Fibroblast of the conjunctiva (primary cell): ENCODE measurements at places on chromosomes 2 and 18.
A peak's percentile ranks its signal among the peaks of the same experiment; 100 is the strongest.

GRCh38 chr2:204491528-204491927 is 53.7 kb upstream of the PARD3B start:
- peak; percentile 21 for DNase-seq

DNA sequence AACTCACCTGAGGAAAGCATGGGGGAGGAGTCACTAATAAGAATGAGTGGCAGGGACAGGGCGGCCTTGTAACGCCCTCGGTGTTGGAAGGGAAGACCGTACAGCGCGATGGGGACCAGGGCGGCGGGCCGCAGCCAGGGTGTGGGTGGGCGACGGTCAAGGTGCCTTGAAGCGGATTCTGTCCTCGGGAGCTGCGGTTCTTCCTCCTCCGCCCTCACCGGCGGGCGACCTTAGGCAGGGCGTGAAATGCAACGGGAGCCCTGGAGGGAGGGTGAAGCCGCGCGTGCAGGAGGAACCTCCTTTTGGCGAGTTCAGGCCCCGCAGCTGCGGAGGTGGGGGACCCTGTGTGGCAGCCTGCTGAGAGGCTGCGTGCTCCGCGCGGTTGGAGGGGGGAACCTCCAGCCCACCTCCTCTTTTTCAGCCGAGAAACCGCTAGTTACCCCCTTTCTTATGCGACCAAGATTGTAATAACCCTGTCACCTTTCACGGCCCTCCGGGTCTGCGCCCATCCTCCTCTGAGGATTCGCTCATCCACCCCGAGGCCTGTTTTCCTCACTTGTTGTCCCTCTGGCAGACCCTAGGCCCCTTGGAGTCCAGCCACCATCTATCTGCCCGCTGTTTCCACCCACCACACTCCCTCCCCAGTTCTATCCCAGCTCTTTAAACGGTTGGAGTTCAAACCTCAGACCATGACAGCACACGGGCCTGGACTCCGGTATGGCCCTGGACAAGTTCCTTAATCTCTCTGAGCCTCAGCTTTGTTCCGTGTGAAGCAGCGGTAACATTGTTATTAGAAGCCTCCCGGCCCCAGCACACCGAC is 823 bp upstream of the RNU2-63P start:
- DNase-seq, result peak; percentile 16

DNA sequence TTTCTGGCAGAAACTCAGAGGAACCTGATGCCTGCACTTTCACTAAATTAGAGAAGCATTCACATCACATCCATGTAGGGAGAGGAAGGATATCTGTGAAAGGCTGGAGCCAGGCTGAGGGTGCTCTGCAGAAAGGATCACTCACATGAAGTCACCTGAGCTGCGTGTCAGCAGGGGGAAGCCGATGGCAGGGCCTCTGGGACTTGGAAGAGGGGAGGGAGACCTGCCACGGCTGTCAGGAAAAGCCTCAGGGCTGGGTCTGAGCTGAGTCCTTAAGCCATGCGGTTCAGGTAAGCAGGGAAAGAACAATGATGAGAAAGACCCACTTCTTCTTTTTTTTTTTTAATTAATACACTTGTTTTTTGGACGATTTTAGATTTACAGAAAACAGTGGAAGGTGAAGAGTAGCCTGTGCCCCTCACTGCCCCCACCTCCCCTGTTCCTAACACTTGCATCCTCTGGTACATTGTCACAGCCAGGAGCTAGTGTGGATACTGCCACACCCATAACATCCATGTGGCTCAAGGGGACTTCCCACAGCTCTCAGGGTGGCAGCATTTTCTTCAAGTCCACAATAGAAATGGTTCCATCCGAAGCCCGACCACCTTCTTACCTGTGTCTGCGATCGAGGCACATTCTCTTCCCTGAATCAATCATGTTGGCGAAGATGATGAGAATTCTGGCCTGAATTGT is 156.5 kb upstream of the TPO start:
- no peak for DNase-seq

DNA sequence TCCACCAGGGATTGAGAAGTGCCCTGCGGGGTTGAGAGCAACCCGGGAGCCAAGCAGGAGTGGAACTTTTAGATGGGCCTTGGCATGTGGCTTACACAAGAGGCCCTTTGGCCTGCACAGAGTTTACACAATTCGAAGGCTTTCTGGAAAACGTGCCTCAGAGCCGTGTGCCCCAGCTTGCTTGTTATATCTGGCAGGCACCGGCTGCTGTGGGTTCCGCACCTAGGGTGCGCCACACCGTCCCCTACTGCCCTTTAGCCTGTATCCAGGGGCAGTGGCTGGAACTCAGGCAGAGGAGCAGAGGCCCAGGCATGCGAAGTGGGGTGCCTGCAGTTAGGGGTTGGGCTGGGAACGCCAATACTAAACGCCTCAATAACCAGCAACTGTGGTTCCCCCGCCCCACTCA is 32.9 kb upstream of the EDAR start:
- DNase-seq, result no peak

DNA sequence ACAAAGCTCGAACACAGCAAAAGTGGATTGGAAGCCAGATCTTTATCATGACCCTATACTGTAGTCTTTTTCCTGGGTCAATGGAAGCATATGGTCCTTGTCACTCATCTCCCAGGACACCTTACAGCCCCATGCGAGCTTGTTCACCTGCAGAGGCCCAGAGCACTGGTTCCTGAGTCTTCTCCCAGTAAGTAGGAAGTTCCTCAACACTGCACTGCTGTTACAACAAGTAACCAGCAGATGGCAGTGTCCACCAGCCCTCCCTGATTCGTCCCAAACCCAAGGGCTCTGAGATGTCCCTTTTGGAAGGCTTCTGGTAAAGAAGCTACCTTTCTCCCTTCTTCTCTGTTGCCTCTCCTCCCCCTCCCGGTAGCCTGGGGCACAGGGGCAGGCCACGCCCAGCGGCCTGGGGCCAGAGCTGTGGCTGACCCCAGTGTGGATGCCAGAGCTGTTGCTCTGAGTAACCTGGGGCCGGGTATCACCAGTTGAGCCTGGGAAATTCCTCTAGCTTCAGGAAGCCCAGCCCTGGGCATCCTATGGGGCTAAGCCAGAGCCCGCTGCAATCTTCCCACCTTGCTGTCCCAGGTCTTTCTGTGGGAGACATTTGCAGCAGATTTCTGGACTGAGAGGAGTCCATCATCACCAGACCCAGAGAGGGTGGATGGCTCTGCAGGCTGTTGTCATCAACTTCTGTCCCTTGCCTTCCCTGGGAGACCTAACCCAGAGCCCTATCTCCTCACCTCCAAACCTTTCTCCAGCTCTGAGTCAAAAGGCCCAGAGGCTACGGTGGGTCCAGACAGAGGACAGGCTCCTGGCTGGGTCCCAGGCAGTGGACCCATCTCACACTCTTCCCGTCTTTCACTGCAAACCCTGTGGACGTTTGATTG is 5.3 kb upstream of the GDF7 start:
- peak; percentile 75 for DNase-seq

DNA sequence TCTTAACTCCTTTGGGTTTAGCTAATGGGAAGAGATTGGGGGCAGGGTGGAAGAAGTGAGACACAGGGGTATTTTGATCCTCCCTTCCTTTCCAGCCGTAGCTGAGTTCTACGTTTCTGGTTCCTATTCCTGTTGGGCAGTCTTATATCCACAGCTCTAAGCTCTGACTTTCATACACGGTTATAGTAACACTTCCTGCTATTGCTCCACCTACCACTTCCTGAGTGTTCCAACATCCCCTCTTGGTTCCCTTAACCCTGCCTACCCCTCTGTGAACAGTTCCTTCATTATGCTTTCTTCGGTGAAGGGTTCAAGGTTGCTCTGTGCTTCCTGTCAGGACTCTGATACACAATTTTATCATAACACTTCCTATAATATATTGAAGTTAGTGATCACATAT is 205.1 kb downstream of the DNAH7 start:
- no peak for DNase-seq

DNA sequence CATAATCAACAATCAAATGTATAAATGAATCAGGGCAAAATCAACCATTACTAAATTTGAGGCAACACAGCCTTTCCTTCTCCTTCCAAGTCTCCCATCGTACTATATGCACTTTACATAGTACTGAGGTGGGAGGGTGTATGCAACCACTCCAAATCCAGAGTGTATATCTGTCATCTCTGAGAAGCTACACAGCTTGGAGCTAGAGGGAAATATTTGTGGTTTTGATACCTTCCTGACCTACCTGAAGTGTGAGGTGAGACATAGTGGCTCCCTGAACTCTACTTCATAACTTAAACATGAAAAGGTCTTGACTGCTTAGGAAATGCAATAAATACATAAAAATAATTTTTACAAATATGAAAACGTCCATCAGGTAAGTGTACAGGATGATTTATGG is 30.1 kb upstream of the SLC40A1 start:
- DNase-seq, result no peak

- DNase-seq, result peak; percentile 5
These were observed 556.2 kb downstream of the THSD7B start for GRCh38 chr2:137321566-137321965.

- no peak for DNase-seq
These were observed 4.7 kb upstream of the CFAP65 start for GRCh38 chr2:219045937-219046550.
